Activated naive CD8-positive, alpha-beta T cell treated with anti-CD3 and anti-CD28 coated beads, Interleukin-2, amount 50 U/mL, for 16 hours (primary cell): ENCODE measurements at places on chromosomes 5 and 9.

- DNase-seq, result no peak
Observed at GRCh38 chr5:92860061-92860460, 721.0 kb downstream of the NR2F1-AS1 start.

GRCh38 chr5:107395632-107396350 is 274.9 kb downstream of the EFNA5 start:
- no peak for DNase-seq

DNA sequence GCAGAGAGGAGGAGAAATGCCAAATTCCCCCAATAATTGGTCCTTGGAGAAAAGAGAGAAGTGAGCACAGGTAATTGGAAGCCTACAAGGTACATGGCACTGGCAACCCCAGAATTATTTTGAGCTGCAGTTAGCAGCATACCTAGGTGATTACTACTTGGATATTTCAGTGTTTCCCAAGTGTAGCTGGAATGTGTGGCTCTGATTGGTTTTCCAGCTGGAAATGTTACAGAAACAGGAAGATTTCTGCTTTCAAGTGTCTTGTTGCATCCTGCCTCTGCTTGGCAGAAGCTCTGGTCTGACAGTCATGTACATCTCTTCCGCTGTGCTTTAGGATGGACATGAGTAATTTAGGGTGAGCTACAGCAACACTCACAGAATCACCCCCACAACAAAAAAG is 262.1 kb downstream of the ENC1 start:
- DNase-seq, result no peak

GRCh38 chr5:34538026-34538672 is 118.0 kb upstream of the RAI14 start:
- no peak for DNase-seq

DNA sequence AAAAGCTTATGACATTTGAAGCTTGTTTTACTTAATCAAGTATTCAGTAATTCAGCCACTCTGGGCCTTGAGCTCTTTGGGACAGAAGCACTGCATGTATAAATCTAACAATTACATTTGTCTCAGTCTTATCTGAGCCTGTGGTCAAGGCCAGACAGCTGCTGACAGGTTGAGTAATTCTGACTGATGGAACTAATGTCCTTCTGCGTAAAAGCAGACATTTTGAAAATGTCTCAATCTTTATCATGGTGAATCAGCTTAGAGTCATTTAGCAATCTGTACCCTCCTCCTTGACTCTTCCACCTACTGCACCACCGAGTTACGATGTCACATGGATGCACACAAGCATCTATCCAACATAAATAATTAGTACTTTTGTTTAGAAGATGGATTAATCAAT is 400.0 kb downstream of the ARRDC3 start:
- DNase-seq, result no peak

GRCh38 chr5:616484-617039 is 4.4 kb downstream of the CEP72 start:
- DNase-seq, result no peak

DNA sequence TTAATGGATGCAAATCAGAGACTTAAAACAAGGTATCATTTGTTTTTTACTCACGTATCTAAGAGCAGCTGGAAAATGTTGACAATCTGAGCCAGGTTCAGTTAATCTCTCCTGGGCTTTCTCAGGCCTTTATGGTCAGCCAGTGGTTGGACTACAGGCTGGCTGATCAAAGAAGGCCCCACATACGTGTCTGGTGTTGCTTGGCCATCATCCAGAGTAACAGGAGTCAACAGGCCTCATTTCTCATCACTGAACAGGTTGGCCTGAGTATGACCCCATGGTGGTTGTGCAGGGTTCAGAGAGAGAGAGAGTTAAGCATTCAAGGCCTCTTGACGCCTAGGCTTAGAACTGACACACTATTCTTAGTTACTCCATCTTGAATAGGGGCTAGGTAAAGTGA is 97.0 kb upstream of the VLDLR start:
- no peak for DNase-seq

DNA sequence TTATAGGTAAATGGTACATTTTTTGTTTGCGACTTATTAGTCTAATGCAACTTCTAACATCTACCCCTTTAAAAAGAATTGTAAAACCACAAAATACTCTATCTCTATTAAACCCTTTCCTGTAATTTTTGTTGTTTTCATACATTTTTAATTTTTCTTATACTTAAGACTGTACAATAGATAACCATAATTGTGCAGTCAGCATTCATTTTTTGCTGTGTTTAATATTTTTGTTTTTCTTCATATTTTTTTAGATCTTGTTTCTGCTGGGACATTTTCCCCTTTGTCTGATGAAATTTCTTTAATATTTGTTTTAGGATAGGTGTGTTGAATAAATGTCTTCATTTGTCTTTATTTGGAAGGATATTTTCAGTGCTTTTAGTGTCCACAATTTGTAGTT is 19.9 kb downstream of the OR1J1 start:
- DNase-seq, result no peak

GRCh38 chr9:72977670-72978069 is 24.8 kb upstream of the ALDH1A1 start:
- no peak for DNase-seq

GRCh38 chr5:66757834-66758371 is 161.7 kb downstream of the MAST4 start:
- no peak for DNase-seq

DNA sequence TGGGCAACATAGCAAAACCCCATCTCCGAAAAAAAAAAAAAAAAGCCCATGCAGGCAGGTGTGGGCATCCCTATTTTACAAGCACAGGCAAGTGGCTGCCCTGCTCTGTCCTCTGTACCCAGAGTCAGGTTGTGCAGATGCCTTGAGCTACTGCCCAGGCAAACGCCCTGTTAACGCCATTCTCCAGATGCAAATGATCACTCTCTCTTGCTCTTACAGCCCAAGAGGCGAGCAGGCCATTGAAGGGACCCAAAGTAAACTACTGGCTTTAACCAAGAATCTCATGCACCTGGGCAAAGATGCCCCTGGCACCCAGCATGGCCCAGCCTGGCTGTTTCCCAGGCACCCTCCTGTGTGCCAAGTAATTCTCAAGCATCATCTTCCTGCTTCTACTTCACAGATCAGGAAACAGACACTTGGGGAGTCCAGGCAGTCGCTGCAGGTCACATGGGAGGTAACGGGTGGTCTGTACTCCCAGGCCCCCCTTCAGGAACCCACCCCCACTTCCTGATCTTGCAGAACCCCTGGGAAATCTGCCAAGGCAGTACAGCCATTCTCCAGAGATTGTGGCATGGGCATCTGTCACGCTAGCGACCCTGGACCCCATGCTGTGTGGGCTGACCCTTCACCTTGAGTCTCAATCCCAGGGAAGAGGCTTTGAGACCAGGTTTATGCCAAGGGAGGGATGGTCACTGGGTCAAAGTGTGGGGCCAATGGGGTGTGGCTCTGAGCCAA is 14.2 kb downstream of the EEIG1 start:
- no peak for DNase-seq

DNA sequence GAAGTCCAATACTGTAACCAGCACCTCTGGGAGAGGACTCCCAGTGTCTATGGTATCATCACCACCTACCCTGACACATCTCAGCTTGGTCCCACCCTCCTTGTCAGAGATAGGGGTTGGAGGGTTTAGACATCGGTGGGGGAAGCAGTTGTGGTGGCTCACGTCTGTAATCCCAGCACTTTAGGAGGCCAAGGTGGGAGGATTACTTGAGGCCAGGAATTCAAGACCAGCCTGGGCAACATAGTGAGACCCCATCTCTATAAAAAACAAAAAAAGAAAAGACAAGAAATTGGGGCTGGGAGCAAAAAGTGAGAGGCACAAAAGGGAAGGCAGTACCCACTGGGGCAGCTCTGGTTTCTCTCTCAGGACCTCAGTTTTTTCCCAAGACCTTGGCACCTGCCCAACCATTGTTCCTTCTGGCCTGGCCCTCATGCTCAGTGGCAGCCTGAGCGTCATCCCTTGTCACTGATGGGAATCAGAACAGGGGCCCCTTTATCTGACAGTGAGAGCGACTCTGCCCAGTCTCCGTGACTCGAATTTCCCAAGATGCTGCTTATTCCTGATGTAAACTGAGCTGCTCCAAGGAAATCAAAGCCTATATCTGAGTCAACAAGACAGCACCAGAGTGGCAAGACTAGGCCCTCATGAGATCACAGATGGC is 80.5 kb upstream of the HSPA9 start:
- no peak for DNase-seq

DNA sequence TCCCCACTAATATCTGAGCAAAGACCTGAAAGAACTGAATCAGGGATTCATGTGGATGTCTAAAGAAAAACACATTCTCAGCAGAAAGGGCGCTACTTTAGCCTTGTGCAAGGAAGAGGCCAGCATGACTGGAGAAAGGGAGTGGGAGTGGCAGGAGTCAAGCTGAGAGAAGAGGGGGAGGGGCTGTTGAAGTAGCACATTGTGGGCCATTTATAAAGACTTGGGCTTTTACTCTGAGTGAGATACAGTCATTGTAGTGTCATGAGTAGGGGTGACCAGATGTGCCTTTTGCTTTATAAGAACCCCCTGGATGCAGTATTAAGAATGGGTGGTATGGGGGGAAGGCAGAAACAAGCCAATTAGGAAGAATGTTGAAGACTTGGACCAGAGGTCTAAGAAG is 452.8 kb downstream of the ENC1 start:
- DNase-seq, result no peak

GRCh38 chr9:114056527-114056926 is 21.6 kb downstream of the AMBP start:
- no peak for DNase-seq

GRCh38 chr5:142978726-142979125 is 208.5 kb downstream of the ARHGAP26 start:
- no peak for DNase-seq

DNA sequence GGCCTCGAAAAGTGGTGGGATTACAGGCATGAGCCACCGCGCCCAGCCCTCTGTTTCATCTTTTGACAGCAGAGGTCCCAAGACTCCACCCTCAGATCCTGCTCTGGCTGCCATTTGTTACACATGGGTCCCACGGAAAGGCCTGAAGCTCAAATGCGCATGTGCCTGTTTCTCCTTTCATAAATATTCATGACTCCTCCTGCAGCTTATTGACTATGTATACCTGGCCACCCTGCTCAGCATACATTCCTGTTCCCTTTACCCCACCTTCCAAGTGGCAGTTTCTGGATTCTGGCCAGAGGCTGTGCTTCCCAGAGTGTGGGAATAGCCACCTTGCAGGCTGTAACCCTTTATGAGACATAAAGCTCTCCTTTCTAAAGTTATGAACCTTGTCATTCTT is 46.5 kb downstream of the AUH start:
- DNase-seq, result no peak

DNA sequence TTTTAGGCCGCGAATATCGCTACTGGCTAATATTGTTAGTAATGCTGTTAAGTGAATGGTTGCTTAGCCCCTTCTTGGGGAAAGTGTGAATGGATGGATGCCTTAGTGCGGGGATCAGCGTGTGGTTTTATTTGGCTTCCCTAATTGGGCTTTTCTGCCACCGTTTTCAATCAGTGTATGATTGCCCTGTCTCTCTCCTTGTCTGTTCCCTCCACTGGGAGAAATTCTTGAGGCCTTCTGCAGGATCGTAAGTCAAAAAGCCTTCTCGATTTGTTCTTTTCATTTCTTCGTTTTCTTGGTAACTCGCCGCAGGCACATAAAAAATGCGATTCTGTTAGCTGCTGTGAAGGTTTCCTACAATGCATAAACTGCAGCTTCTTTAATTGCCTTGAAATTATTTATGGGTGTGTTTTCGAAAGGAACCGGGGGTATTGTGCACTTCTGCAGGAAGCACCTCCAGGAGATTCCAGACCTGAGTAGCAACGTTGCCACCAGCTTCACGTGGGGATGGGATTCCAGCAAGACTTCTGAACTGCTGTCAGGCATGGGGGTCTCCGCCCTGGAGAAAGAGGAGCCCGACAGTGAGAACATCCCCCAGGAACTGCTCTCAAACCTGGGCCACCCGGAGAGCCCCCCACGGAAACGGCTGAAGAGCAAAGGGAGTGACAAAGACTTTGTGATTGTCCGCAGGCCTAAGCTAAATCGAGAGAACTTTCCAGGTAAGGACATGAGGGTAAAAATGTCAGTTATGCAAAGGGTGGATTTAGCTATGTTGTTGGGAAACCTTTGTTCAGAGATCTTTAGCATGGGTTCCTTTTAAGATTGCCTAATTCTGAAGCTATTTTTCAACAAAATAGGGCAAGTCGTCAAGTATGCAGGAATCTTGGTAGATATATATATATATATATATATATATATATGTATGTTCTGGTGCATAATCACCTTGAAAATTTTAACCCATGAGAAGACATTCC is 700 bp downstream of the SKP2 start:
- DNase-seq, result no peak

DNA sequence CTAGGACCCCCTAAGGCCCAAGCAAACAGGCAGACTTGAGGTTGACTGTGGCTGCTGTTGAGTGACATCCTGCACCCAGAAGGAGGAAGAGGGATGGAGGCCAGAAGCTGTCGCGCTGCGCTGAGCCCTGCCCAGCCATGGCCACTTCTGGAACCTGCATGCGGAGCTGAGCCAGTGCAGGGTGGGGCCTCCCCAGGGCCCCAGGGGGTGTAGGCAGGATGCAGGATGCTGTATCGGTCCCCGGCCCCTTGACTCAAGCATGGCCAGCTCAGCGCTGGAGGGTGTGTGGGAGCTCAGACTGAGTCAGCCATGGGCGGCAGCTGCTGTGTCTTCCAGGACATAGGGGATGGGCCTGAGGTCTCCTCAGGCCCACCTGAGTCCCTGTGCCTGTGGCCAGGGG is 26.9 kb downstream of the GLT6D1 start:
- no peak for DNase-seq

GRCh38 chr5:58760222-58760621 is 177.3 kb downstream of the RAB3C start:
- DNase-seq, result no peak

GRCh38 chr9:14799030-14799429 is 76.5 kb upstream of the CER1 start:
- DNase-seq, result no peak

DNA sequence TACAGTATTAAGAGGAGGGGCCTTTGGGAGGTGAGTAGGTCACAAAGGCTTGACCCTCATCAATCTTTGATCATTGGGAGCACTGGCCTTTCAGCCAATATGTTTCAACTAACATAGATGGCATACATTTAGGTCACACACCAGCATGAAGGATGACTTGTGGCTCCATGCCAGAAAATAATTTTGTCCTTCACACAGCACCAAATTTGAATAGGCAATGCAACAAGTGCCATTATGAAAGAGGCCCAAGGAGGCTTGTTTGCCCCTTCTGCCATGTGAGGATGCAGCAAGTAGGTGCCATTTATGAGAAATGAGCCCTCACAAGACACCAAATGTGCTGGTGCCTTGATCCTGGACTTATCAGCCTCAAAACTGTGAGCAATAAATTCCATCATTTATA is 81.1 kb downstream of the JAKMIP2 start:
- no peak for DNase-seq

- DNase-seq, result no peak
Observed at GRCh38 chr9:94746541-94747370, 20.3 kb downstream of the AOPEP start.

DNA sequence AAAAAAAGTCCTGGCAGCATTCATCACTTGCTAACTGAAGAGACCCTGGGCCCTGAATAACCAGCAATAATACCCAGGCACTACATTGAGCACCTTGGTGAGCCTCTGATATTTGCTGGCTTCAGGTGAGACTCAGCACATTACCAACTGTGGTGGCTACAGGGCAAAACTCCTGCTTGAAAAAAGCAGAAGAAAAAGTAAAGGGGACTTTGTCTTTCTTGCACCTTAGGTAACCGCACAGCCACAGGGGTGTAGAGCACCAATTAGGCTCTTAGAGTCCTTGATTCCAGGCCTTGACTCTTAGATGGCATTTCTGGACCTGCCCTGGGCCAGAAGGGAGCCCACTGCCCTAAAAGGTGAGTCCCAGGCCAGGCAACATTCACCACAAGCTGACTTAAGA is 269.5 kb downstream of the AUH start:
- DNase-seq, result no peak

GRCh38 chr9:19998153-19998552 is 209.3 kb upstream of the SLC24A2 start:
- no peak for DNase-seq
